ENCODE measurements at places on chromosomes 2 and 18.

DNA sequence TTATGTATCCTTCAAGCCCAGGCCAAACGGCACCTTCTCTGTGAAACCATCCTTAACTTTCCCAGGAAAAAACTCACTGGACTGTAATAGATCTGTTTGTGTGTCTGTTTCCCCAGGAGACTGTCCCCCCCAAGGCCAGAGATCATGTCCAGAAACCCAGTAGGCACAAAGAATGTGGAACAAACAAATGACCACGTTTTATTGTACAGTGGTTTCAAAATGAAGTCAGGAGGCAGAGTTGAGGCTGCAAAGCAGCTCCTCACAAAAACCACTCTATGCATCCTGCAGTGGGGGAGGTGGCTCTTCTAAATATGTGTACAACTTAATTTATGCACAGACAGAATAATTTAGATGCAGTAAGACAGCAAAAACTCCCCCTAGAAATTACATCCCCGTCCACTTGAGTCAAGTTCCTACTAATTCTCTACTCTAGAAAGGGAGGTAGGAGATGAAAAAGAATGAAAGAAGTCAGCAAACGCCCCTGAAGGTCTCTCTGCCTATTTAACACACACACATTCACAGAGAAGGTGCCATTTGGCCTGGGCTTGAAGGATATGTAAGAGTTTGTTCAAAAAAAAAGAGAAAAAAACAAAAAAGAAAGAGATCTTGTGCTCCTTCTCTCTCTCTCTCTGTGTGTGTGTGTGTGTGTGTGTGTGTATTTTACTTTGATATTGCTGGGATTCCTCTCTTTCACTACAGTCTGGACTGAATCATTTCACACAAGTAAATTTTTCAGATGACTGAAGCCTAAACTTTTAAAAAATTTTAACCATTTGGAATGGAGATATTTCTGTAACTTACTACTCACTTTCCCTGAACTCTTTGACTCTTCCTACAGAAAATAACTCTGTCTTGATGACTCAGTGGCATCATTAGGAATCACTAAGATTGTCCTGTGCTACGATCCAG is 19.5 kb downstream of the BCL2 start:
- peak; percentile 21 for DNase-seq

GRCh38 chr2:152078662-152079061 is 20.2 kb downstream of the CACNB4 start:
- DNase-seq: no peak

GRCh38 chr2:126860385-126860784 is 38.3 kb upstream of the TEX51 start:
- no peak for DNase-seq

GRCh38 chr18:58462975-58463374 is 165.9 kb downstream of the ALPK2 start:
- no peak for DNase-seq

DNA sequence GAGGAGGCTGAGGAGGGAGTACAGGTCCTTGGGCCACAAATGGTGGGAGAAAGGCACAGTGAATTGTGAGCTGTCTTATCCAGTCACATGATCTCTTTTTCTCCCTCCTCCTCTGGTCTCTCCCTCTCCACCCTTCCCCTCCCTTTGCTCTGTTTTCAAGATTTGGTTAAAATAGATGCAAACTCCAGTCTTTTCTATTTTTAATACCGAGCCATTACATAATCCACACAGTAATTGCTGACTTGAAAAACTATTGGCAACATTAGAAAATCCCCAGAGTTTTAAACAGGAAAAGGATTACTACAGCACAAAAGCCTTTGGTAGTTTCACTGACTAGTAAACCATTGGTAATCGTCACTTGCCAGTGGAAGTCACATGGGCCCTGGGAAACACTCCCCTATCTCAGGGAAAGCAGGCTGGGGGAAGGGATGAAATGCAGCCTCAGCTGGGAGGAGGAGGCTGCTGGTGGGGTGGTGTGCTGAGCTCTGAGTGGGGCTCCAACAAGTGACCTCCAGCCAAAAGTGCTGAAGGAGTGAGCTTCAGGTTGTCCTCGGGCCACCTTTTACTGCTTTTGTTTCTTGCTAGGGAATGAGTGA is 57.4 kb upstream of the PCBP1 start:
- DNase-seq: no peak

DNA sequence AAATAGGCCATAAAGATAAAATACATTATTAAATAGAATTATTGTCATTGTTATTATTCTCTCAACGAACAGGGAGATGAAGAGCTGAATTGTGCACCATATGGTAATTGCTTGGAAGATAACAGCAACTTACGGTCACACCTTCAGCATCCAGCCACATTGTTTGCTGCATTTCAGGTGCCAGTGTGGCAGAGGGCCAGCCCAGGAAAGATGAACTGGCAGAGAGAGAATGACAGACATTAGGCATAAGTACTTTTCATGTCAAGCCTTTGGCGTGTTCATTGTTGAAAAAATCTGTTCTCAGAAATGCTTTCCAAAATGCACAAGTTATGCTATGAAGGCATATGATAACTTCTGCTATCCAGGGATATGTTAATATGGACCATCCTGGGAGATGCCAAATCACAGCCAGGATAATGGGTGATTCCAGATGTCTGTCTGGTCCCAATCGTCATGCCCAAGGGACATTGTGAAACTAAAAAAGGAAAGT is 748.6 kb upstream of the PIK3C3 start:
- no peak for DNase-seq

- DNase-seq: no peak
Measured at GRCh38 chr2:120206022-120206581, 17.1 kb downstream of the TMEM185B start.

GRCh38 chr18:60982329-60982695 is 350.9 kb upstream of the CDH20 start:
- DNase-seq: no peak

- DNase-seq: no peak
Measured at GRCh38 chr2:47460766-47461165, 57.8 kb downstream of the MSH2 start.

DNA sequence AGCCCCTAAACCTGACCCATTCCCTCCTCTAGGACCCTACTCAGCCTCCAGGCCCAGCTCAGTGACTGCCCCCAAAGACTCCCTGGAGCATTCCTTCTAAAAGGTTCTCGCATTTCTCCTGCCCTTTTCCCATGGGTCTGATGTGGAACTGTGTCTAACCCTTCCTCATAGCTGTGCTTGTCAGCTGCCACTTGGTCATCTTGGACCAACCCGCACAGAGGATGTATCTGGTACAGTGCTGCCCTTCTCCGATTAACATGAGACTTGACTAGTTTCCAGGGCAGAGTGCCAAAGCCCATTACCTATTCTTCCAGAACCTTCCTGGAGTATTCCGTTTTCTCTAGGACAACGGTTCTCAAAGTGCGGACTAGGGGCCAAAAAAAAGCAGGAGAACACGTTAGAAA is 518 bp upstream of the NFU1 start:
- DNase-seq: no peak

DNA sequence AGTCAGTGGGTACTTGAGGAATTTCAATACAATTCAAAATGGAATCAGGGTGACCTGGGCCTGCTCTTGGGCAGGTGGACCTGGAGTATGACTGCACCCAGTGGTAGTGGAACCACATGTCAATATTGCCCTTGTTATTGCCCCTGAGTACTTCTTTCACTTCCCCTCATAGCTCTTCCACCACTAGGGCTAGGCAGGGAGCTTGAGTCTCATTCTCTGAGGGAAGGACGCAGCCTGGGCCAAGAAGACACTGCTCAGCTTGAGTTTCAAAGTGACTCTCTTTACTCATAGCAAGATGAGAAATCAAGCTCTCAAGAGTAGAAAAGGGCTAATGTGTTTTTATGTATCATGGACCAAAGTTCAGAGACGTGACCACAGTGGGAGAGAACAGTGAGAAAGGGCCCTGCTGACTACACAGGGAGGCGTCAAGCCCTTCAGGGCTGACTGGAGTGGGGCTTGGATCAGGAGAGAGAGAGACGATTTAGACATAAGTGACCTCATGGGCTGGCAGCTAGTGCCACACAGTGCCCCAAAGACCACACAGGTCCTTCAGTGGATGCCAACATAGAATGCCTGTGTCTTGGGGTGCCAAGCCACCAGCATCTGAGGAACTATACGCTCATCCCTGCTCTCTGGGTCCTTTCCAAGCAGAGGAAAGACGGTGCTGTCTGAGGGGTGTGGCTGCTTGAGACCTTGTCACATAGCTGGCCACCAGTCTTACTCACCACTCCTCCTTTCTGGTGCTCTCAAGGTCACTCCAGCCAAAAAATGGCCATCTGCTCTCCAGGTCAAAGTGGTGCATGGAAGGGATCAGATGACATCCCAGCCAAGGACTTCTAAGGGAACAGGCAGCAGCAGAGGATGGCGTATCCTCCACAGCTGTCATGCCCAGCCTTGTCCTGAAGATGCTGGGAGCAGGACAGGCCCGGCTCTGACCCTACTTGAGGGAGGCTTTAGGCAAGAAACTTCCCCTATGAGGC is 13.0 kb downstream of the PTMA start:
- no peak for DNase-seq

- no peak for DNase-seq
Measured at GRCh38 chr2:174711206-174711605, 53.1 kb downstream of the CHRNA1 start.

GRCh38 chr2:60054571-60055340 is 498.7 kb downstream of the BCL11A start:
- no peak for DNase-seq

DNA sequence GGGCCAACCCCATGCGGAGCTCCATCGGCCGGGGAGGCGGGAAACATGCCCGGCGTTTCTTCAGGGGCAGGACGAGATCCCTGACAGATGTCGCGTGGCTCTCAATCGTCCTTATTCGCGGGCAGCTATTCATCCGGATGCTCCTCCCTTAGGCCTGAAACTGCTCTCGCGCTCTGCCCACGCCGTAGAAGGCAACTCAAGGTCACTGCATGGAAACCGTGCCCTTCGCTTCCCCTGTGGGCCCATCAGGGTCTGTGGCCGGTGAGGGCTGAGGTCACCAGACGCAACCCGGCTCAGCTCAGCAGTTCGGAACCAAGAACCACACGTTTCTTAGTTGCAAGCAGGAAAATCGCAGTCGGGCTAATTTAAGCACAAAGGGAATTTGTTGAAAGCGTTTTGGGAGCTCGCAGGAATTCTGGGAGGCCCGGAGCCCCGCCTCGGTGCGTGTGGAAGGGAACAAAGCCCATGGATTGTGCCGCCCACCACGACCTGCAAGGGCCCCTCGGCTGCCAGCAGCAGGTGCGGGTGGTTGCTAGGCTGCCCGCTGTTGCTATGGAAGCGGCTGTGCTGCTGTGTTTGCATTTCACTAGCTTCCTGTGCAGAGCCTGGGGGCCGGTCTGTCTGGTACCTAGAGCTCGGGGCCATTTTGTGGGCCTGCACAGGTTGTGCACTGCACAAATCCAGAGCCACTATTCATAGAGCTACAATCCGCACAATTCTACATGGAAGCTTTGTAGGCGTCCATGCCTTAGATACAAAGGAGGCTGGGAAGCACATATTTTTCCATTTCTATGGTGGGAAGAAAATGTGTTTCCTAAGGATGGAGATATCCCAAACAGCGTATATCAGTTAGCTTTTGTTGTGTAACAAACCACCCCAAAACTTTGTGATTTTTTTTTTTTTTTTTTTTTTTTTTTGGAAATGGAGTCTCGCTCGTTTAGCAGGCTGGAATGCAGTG is 6.0 kb upstream of the ALLC start:
- DNase-seq: peak; percentile 81

- no peak for DNase-seq
Measured at GRCh38 chr2:151114874-151115273, 146.8 kb downstream of the RBM43 start.

DNA sequence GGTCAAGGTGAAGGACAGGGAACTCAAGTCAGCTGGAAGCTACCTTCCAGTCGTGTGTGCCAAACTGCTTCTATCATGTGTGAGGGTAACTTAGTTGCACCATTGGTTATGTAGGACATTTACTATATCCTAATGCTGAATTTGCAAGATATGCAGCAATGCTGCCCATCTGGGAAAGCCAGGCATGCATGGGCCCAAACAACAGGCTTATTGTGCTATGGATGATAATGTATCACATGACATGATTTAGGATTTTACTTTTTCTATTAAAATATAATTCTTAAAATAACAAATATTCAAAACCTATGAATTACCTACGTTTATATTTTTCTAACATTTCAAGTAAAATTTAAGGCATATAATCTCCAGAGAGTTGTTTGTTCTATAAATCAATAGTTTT is 35.9 kb downstream of the B4GALT6 start:
- DNase-seq: no peak

GRCh38 chr2:16666449-16666801 is 791 bp upstream of the CYRIA start:
- DNase-seq: peak; percentile 5

GRCh38 chr2:68366083-68366560 is 1.0 kb downstream of the PLEK start:
- no peak for DNase-seq

DNA sequence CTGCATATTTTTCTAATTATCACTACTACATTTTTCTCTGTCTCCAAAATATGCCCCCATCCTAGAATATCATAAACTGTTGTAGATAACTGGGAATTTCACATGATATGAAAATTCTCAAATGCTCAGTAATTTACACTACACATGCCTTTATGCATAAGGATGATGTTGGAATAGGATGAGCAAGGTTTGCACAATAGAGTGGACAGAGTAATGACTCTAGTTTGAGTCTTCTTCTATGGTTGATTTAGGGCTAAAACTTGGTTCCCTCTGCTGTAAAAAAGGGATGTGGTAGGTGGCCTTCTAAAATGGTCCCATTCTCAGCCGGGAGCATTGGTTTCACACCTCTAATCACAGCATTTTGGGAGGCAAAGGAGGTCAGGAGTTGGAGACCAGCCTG is 129.9 kb downstream of the BCL11A start:
- no peak for DNase-seq

GRCh38 chr2:99852376-99852934 is 289.9 kb downstream of the AFF3 start:
- DNase-seq: no peak
